ENCODE measurements at places on chromosomes 5 and 9. TPM values are rescaled to one million over a fixed set of nuclear protein-coding genes. Genes with fewer than 3 reads are reported as not detected.

The LCN9 gene
- total RNA-seq: not detected

The VCAN gene
- 976 TPM for total RNA-seq

The SPATA31C2 gene
- not detected for total RNA-seq

The GRXCR2 gene
- not detected for total RNA-seq

The SLC25A2 gene
- total RNA-seq: not detected

The BTNL3 gene
- not detected for total RNA-seq

The GADD45G gene
- total RNA-seq: 1.4 TPM

The FBP2 gene
- not detected for total RNA-seq

The F12 gene
- total RNA-seq: not detected

The PRDM9 gene
- total RNA-seq: not detected

The ANKRD31 gene
- 0.54 TPM for total RNA-seq

The NR5A1 gene
- not detected for total RNA-seq

The PHF19 gene
- 9.6 TPM for total RNA-seq

The TSC1 gene
- total RNA-seq: 21.5 TPM

The WDR38 gene
- total RNA-seq: not detected

The PAEP gene
- total RNA-seq: not detected

The TRIM41 gene
- 8.7 TPM for total RNA-seq

The PTGS1 gene
- total RNA-seq: 340 TPM
